ENCODE measurements at places on chromosomes 5 and 9.

DNA sequence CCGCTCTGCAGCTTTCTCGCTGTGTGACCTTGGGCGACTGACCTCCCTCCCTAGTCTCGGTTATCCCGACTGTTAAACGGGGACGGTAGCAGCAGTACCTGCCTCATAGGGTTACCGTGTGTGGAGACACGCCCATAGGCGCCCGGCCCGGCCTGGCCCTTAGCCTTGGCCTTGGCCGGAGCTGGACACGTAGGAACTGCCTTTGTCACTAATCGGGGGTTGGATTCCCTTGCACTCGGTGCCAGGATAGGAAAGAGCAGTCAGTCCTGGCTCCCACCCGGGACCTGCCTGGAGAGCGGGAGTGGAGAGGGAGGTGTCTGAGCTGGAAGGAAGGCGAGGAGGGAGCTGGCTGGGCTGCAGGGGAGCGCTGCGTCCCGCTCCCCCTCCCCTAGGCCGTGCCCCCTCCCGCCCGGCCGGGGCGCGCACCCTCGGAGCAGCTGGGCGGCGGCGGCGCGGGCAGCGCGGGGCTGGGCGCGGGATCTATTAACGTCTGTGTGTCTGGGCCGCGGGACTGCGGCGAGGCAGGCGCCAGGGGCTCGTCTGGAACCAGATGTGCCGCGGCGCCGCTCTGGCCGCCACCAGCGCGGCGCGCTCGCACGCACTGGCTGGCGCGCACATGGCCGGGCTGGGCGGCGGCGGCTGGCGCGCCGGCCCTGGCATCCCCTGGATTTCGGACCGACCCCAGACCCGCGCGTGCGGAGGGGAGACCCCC, 31.7 kb downstream of the PRRX2 start:
- DNase-seq: no peak

- no peak for DNase-seq
Observed at GRCh38 chr5:62585306-62585705, 6.7 kb downstream of the LRRC70 start.

GRCh38 chr9:87732756-87733155, 6.8 kb downstream of the CTSL start:
- no peak for DNase-seq

GRCh38 chr9:116945817-116946216, 258.7 kb downstream of the TRIM32 start:
- no peak for DNase-seq

DNA sequence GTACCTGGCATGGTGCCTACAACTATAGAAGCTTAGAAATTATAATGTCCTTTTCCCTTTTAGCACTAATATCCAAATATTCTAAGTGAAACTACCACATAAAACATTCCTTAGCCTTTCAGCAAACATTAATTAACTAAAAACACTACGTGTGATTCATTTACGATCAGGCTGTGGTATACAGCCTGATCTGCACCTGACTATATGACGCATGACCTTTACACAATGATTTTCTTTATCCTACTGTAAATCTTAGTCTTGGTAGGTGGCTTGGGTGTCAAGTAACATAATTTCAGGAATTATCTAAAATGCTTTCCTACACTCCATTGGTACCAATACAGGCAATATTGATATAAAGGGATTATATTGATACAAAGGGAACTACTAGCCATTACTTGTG, 686.7 kb downstream of the DTWD2 start:
- no peak for DNase-seq

DNA sequence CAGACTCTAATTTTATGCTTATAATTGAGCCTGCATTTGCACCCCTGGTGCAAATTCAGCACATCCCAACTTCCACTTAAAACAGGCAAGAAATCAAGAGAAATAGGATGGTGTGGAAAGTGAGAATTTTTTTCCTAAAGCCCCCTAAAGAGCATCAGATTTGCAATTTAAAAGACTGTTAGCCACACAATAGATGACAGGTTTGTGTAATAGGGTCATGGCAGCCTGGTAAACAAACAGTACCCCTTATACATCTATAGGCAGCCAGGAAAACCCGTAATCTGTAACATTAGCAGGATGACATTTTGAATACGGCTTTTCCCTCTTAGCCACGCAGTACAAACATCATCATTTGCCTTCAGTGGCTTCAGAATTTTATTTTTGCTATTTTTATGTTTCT, 17.2 kb downstream of the EBF1 start:
- no peak for DNase-seq
